Stimulated activated CD4-positive, alpha-beta T cell treated with anti-CD3 and anti-CD28 coated beads, Interleukin-12 subunit alpha, Interleukin-12 subunit beta, amount 100 ng/mL, for 48 hours (primary cell): ENCODE measurements at places on chromosomes 2 and 18.

DNA sequence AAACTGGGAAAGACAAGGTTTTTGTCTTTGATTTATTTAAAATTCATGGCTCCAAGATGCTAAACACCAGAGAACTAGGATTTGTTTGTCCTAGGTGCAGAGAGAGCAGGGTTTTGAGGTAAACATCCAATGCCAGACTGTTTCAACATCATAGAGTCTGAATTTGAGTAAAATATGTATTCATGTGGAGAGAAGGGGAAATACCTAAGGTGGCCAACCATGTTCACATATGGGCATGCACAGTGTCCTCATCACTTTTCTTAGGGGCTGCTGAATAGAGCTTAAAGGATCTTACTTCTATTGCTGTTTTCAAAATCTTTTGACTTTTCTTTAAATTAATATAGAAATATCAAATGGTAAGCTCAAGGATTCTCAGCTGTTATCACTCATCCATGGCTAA, 287.0 kb upstream of the CCDC68 start:
- DNase-seq, result no peak

GRCh38 chr2:31347750-31348149, 66.8 kb downstream of the XDH start:
- no peak for DNase-seq

DNA sequence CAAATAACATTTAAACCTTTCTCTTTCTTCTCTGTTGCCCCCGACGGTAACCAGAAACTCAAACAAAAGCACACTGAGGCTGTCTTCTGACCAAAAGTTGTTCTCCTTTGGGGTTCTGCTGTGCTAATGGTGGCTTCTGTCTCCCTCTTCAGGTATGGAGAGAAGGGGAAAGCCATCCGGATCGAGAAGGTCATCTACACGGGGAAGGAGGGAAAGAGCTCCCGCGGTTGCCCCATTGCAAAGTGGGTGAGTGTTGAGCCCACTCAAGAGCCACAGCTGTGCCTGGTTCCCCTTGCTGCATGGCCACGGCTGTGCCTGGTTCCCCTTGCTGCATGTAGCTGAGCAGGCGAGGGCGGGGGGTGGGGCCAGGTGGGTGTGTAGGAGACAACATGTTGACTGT, 67.4 kb downstream of the BOLA3 start:
- no peak for DNase-seq

GRCh38 chr2:240578488-240578887, 8.0 kb upstream of the CAPN10 start:
- DNase-seq, result no peak

DNA sequence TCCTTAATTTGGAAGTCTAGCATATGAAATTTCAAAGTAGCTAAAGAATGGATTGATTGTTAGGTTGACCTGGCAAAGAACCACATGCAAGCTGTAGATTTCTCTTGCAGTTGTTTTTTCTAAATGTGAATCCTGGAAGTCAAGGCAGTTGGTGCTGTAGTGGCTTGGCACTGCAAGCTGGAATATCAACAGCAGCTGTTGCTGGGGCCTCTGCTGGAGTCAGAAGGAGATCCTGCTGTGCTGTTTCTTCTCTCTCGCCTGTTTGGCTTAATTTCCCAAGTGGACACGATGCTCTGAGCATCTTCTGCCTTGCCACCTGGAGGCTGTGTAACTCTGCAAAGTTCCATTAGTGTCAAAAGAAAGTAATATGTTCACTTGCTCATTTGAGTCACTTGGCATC, 12.6 kb downstream of the PIK3C3 start:
- DNase-seq, result no peak

DNA sequence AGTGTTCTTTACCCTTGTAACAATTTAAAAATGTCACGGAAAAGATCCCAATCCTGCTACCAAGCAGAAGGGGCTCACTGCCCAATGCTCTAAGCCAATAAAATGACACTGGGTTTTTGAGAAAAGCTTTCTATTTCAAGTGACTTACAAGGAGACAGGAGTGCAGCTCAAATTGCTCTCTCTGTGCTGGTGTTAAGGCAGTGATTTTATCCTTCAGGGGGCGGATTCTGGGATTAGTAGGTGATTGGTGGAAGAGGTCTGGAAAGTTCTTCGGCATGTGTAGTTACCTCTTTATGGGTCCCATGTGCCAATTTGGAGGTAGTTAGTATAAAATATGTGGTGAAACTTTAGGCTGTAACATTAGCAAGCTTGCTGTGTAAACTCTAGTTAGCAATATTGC, 27.4 kb upstream of the MCM6 start:
- no peak for DNase-seq

DNA sequence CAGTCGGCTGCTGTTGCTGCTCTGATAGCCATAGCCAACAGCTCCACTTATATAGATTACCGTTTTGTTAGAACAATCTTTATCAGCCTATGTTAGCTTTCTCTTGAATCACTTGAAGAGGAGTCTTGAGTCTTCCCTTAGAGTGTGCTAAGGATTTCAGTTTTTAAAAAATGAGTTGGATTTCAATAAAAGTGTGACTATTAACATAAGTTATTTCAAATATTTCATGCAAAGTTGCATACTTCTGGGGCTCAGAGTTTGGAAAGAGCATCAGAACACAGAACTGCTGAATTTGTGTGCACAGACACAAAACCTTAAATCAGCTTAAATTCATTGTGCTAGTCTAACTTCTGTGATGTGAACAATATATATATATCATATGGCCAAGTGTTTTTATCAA, 174.7 kb downstream of the MTX2 start:
- no peak for DNase-seq

GRCh38 chr2:186991766-186992417, 142.9 kb upstream of the ZSWIM2 start:
- no peak for DNase-seq

- DNase-seq, result no peak
These were observed 5.1 kb upstream of the PROM2 start for GRCh38 chr2:95269036-95269680.

GRCh38 chr2:43051338-43051737, 175.1 kb downstream of the ZFP36L2 start:
- DNase-seq, result no peak

DNA sequence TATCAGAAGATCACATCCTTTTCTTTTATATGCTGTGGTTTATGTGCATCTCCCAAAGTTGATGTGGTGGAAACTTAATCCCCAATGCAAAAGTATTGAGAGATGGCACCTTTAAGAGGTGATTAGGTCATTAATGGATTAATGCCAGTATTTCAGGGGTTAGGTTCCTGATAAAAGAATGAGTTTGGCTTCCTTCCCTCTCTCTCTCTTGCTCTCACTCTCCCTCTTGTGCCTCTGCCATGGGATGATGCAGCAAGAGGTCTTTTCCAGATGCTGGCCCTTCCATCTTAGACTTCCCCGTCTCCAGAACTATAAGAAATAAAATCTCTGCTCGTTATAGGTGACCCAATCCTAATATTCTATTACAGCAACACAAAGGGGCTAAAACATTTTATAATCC, 85.0 kb downstream of the TTC27 start:
- DNase-seq, result no peak

- DNase-seq, result no peak
These were observed 184.7 kb downstream of the DSEL start for GRCh38 chr18:67331857-67332256.

DNA sequence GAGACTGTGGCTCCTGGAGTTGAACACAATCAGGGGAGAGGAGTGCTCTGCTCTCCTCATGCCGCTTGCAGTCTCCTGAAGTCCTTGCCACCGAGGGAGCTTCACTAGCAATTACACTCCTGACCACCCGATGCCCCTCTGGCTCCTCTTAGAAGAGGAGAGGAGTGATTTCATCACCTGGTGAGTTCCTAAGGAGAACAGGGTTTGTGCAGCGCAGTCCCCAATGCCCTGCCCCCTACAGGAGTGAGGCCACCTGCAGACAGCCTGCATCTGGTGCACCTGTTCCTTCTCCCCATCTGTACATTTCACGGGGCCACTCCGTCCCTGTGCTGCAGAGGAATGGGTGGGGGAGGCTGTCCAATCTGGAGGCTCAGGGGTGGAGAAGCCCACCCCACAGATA, 267.2 kb downstream of the HRH4 start:
- DNase-seq, result no peak

- no peak for DNase-seq
These were observed 344.0 kb upstream of the DDX18 start for GRCh38 chr2:117470311-117471095.

DNA sequence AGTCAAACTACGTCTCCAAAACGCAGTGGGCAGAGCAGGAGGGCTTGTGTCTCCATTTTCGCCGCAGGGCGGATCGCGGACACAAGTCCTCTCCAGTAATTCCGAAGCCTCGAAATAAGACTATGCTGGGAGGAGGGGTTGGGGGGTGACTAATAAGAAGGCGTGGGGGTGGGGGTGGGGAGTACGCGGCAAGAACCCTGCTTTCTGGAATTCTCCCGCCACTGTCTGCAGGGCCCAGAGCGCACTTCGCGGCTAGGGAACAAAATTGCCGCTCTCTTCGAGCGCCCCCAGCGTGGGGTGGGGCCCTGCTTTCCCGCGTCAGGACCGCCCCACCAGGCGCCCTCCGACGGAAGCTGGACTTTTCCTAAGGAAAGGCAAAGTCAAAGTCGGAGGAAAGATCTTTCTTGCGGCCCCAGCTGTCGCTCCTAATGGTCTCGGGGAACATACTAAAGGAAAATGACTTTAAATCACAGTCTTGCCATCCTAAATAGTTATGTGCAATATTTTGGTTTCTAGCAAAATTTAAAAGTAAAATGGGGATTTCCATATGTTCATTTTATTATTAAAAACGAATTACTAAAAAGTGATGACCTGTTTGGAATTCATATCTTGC, 11.9 kb downstream of the NR4A2 start:
- no peak for DNase-seq

DNA sequence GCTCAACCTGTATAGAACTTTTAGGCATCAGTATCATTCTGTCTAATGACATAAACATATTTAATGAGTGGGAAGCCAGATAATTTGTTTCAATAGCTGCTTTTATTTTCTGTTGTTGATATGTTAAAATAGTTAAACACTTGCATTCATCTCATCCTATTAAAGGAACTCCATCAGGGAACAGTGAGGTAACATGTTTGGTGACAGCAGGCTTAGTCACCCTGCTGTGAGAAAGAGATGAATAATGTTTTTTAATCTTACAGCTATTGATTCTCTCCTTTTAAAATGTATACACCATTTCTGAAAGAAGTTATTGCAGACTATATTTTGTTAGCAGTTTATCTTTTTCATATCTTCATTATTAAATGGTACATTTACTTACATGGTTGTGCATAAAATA, 123.3 kb upstream of the CWC22 start:
- DNase-seq, result no peak

DNA sequence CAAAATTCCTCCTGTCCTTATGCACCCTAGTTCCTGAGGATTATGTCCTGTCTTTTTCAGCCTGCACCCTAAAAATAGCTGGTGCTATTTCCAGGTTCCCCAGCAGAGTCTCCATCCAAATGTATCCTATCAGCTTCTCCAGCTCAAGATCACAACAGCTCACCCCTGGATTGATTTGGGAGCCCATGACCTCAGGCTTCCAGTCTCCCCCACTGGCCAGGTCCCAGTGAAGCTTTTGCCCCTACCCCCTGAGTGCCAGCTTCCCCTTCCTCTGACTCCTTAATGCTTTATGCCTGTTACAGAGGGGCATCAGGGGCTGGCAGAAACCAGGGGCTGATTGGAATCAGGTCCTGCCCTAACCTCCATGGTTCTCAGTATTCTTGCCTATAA, 76.9 kb upstream of the DAPL1 start:
- no peak for DNase-seq

- no peak for DNase-seq
These were observed 202.0 kb downstream of the SEPTIN10 start for GRCh38 chr2:109411640-109412325.

DNA sequence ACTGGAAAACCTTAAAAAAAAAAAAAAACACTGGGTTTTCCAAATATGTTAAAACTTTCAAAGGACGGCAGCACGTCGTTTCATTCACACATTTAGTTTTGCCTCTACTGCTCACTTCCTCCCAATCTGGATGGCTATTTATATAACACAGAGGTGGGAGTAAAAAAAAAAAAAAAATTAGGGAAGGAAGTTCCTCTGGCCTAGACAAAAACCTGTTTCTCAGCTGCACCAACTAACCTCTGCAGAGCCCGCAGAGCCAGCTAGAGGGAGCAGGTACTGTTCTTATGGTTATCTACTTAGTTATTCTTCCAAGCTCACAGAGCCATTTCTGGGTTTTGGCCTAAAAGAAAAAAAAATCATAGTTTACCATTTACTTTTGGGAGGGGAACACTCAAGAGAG, 28.1 kb downstream of the SLC1A4 start:
- DNase-seq, result no peak

- no peak for DNase-seq
These were observed 93.1 kb downstream of the PIK3C3 start for GRCh38 chr18:42048158-42048557.

DNA sequence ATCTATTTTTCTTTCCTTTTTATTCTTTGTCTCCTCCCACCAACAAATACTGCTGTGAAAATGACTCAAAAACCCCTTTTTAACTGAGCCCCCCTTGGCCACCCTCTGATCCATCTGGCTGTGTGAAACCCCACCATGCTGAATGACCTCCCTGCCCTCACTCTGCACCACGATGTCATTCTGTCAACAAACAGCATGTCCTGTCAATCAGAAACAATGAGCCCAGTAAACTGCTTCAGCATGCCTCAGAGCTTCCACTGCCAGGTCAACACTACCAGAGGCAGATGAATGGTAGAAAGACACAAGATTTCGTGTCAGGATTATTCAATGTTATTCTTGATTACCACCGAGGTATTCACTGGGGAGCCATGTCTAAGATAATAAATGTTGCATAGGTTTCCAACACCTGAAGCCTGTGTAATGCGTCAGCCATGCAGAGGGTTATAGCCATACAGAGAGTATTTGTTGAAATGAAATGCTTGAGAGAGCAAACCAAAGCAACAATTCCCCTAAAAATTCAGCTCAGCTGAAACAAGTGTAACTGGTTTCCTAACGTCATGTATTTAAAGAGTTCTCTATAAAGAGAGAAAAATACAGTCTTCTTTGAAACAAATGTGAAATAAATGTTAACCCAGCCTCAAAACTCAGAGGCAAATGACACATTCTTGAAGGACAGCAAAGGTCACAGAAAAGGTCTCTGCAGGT, 76.7 kb downstream of the LRP2 start:
- DNase-seq, result no peak

DNA sequence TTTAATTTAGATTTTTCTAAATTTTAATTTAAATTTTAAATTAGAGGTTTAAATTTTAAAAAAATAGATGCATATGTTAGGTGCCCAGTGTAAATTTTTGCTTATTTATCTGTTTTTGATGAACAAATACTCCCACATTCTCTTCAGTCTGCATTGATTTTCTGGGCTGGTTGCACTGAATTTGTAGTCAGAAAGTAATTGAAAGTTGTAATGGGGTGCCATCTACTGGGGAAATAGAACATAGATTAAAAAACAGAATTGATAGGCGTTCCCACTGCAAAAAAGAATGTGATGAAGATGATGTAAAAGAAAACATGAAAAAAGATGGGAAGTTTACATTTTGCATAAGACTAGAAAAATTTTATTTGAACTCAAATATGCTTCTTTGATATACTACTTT, 51.7 kb upstream of the CCDC85A start:
- DNase-seq, result no peak

DNA sequence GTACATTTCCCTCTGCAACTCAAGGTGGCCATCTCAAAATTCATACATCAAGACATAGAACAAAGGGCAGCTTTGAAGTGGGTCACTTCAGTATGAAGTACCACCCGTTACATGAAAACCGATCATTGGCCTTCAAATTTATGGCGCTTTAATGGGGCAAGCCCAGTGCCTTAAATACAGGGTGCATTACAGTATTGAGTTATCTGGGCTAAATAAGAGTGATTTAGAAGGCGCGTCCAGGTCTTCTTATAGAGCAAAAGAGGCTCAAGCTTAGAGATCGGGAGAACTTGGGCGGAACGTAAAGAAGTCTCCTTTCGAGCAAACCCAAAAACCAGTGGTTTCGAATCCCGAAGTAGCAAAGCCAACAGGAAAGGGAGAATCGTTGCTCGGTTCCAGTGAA, 7.1 kb downstream of the HOXD3 start:
- DNase-seq, result no peak
